SIG-M5 (cell line): ENCODE measurements at places on chromosomes 2 and 18.

DNA sequence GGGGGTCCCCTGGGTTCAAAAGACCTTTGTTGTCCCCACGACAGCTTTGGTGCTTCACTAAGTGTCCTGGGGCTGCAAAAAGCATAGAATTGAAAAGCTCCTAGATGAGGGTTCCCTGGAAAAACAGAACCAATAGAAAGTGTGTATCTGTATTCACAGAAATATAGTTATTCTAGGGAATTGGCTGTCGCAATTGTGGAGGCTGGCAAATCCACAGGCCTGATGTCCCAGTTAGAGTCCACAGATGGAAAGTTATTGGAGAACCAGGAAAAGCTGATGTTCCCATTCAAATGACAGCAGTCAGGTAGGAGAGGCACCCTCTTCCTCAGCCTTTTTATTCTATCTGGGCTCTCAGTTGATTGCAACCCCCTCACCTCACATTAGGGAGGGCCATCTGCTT is 65.5 kb downstream of the LONRF2 start:
- no peak for DNase-seq

DNA sequence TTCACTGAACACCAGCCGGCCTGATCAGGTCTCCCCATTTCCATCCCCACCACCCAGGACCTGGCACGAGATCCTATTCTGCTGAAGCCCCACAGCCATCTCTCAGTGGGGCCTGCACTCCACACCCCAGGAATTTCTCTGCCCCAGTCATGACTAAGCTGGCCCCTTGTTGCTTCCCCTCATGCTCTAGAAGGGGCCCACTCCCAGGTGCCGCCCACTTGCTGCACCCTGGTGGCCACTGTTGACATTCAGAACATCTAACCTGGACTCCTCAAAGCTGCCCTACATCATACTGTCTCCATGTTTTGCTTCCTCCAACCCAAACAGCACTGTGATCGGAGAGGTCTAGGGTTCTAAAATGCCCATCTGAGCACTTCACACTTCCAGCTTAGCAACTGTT is 90.7 kb upstream of the KLHL29 start:
- DNase-seq = no peak

DNA sequence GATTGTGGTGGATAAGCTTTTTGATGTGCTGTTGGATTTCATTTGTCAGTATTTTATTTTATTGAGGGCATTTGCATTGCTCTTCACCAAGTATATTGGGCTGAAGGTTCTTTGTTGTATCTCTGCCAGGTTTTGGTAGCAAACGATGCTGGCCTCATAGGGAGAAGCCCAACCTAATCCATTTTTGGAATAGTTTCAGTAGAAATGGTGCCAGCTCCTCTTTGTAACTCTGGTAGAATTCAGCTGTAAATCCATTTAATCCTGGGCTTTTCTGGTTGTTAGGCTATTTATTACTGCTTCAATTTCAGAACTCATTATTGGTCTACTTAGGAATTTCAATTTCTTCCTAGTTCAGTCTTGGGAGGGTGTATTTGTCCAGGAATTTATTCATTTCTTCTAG is 309.8 kb upstream of the SETBP1 start:
- DNase-seq = no peak

- DNase-seq = no peak
These were observed 232.8 kb downstream of the GALR1 start for GRCh38 chr18:77482190-77483085.

DNA sequence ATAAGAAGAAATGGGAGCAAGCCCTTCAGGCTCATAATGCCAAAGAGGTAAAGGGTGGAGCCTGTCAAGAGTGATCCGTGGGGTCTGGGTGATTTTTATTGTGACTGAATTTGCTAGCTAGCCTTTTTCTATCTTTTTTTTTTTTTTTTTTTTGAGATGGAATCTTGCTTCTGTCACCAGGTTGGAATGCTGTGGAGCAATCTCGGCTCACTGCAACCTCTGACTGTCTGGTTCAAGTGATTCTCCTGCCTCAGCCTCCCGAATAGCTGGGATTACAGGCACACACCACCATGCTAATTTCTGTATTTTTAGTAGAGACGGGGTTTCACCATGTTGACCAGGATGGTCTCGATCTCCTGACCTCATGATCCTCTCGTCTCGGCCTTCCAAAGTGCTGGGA is 29.1 kb downstream of the DRC1 start:
- no peak for DNase-seq

- no peak for DNase-seq
These were observed 5.5 kb upstream of the SCYGR5 start for GRCh38 chr2:227661025-227661649.

DNA sequence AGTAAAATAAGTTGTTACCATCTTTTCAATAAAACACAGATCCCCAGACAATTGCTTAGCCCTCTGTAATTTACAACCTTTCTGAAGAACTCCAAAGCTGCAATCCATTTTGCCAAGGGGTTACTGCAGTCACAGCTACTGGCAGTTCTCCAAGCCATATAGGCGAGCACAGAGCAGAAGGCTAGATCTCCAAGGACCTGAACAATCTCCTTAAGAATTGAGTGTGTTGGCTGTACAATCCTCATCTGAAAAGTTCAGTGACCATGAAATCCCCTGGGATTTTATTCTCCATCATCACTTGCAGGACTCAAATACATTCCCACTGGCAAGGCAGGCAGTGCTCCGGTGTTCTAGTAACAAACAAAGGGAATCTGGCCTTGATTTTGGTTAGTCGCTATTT is 103.9 kb upstream of the LRP1B start:
- no peak for DNase-seq

GRCh38 chr2:206115026-206115578 is 29.1 kb upstream of the INO80D start:
- DNase-seq = no peak

DNA sequence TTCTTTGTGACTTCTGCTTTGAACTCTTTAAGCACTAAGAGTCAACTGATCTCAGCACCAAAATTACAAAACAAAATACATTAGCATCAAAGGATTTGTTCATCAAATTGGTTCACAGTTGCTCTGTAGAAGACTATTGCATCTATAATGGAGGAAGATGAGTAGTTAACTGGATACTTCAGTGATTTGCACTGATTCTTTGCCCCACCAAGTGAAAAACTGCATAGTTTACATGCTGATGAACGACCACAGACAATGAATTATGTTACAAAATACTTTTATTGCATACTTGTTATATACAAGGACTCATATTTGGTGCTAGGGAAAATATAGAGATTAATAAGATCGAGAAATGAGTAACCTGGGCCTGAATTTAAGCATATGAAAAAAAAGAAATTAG is 107.2 kb downstream of the SCG2 start:
- no peak for DNase-seq

DNA sequence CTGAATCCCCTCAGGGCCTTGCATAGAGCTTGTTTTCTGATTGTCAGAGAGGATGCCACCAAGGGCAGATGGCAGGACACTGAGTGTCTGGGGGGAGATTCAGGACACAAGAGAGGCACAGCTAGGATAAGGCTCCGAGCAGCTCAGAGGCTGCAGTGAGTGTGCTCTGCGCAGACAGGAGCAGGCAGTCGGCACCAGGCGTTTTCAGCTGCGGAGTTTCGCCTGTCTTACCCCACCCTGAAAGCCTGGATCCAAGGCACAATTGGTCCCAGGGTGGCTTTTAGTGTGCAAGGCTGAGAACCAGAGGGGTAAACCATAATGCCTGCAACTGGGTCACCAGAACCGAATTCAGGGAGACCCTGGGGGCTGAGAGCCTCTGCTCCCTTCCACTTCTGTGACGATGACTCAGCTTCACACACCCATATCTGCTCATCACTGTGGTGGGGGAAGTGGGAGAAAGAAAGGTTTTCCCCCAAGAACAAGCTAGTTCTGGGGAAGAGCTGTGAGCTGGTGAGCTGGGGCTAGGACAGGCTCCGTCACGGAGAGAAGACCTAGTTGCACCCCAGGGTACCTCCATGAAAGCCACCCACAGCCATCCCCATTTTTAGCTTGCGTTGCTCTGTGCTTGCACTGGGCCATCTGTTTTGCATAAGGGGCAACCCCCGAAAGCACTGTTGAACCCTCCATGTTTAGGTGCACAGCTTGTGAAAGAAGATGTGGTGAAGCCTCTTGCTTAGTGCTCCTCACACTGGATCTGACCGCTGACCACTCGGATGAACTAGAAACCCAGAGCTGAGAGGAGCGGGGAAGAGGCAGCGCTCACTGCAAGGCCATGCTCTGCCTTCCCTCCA is 173.7 kb downstream of the CELF4 start:
- no peak for DNase-seq

DNA sequence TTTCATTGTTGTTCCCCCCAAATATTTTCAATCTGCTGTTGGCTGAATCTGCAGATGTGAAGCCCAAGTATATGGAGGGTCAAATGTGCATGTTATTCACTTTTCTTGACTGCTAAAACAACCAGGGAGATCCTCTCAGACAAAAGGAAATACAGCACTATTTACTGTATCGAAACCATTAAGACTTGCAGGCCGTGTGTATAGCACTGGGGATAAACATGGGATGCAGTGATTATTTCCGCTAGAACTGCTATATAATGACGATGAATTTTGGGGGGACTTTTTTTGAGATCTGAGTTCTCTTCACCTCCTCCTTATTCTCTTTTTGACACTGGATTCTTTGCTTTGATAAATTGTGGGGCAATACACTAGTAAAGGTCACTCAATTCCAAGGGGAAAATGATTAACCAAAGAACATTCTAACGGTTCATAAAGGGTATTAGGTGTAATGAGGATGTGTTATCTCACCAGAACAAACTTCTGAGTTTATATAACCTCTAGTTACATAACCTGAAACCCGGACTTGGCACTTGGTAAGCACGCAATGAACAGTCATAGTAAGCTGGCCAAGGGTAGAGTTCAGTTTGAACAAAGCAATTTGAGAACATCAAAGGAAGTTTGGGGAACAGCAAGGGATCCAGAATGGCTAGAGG is 3.5 kb upstream of the UGT1A1 start:
- DNase-seq = no peak

- DNase-seq = no peak
These were observed 2.4 kb downstream of the FAM171B start for GRCh38 chr2:186696290-186696689.

DNA sequence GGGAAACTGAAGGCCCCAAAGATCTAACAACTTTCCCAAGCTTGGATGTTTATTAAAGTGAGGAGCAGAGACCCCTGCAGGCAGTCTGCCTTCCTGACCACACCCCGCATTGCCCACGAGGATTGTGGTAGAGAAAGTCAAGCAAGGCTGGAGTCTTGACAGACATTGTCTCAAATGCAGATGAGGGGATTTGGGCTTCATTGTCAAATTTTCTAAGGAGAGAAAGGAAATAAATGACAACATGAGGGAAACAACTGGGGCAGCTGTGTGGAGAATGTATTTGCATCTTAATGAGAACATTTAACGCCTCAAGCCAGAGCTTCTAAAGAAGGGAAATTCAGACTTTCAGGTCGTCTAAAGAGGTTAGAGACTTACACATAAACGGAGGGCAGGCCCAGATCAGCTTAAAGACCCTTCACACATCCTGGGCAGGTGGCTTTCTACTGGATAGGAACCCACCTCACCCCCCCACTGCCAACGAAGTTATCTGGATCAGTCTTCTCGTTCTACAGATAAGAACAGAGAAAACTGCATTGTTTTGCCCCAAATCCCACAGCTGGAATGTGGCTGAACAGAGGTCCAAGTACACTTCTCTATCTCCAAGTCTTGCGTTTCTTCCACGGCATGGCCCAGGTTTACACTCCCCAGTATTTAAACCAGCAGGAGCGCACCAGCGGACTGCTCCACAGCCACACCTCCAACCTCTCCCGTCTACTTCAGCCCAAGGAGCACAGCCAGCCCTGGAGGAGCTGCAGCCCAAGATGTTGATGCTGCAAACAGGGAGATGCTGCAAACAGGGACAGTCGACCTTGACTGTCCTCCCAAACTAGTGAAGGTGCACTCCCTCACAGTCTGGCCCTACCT is 16.2 kb upstream of the SCG2 start:
- no peak for DNase-seq

GRCh38 chr2:1612391-1613077 is 131.8 kb downstream of the PXDN start:
- no peak for DNase-seq

- DNase-seq = no peak
These were observed 38.5 kb downstream of the NTSR2 start for GRCh38 chr2:11631462-11631861.

DNA sequence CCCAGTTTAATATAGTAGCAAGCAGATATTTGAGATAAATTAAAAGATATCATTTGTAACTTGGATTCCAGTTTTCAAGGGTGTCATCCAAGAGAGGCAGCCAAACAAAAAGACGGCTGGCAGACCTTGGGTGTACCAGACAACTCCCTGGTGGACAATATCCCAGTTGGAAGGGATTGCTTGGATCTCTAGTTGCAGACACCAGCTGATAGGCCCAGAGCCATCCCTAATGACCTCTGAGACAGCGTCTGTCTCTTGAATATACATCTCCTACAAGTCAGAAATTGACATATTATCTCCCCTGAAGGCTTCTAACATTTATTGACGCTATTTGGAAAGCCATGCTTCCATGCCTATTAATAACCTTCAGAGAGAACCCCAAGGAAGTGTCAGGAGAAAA is 67.7 kb downstream of the ACVR1 start:
- no peak for DNase-seq

DNA sequence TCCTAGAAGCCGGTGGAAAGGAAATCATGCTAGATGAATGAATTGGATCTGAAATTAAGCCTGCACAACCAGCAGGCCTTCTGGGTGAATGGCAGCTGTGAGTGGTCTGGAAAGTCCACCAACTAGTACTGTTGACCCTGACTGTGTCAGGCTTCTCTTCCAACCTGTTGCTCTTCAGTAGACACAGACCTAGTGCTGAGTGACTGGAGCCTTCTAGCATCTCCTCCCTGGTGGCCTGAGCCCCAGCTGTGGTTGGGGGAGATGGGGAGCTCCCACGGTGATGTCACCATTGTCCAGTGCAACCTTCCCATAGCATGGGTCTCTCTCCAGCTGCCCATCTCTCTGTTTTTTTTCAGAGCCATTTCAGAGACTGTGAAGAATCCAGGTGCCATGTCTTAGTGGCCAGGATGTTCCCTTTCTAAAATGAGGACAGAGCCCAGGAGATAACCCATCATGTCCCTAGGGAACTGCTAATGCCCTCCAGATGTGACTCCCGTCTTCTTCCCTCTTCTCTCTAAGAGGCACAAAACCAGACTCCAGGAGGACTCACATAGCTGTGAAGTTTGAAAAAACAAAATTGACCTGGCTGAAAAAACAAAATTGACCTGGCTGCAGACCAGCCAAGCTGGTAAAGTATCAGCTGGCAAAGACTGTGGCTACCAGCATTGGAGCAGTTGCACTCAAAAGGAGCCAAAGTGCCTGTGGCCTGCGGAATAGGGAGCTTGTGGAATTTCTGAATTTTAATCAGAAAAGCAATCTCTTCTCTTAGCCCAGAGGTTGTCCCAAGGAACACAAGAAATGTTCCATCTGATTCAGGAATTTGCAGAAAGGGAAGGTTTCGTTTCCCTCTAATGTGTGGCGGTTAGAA is 67.4 kb upstream of the RPL31 start:
- DNase-seq = no peak

GRCh38 chr2:45761635-45762034 is 110.2 kb downstream of the PRKCE start:
- DNase-seq = no peak

DNA sequence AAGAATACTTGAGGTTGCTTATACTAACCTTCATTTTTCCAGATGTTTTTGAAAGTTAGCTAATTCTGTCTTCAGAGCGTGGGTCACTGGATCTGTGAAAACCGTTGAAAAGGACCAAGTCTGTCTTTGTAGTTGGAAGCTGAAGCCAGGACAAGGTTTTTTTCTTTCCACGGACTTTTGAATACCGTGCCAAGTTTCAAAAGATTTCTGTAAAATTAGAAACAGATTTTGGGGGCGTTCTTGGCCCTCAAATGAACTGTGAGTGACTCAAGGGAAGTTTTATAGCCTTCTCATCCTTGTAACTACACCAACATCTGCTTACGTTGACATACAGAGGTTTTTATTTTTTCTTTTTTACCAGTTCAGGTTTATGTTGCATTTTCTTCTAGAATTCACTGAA is at the start of gene FAP:
Gene FAP, minus strand, starts transcription at position 152 of the 400 bp plus-strand sequence. Its CDS starts 118 bp downstream, at position 34.
- no peak for DNase-seq
